ENCODE measurements at places on chromosomes 16 and 17.

GRCh38 chr17:69945698-69946185 is 129.3 kb upstream of the KCNJ16 start:
- no peak for DNase-seq

DNA sequence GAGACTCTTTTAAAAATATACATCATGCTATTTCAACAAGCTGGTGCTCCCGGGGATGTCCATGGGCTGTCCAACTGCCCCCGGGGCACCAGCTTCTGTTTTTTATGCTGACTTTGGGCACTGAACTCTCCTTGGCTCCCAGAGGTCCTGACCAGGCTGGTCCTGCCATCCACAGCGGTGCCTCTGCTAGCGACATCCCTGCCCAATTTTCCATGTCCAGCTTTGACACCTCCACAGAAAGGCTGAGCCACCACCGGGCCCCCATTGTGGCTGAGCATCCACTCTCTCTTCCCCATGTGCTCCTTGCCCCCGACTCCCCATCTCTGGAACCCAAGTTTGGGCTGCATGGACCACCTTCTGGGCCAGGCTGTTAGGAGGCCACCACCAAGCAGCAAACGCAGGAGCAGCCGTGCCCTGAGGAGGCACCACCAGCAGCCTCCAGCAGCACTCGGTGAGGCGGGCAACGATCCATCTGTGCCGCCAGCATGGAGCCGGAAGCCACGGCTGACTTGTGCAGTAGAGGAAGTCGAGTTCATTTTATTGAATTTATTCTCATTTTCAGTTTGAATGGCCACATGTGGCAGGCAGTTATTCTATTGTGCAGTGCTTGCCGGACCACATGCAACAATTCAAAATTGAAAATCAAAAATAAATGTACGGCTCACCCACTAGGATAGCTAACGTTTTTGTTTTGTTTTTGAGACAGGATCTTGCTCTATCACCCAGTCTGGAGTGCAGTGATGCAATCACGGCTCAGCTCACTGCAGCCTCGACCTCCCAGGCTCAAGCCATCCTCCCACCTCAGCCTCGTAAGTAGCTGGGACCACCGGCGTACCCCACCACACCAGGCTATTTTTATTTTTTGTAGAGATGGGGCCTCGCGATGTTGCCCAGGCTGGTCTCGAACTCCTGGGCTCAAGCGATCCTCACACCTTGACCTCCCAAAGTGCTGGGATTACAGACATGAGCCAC is 2.8 kb upstream of the MEAK7 start:
- no peak for DNase-seq

- no peak for DNase-seq
These were observed 69.9 kb upstream of the MSI2 start for GRCh38 chr17:57186226-57187019.

DNA sequence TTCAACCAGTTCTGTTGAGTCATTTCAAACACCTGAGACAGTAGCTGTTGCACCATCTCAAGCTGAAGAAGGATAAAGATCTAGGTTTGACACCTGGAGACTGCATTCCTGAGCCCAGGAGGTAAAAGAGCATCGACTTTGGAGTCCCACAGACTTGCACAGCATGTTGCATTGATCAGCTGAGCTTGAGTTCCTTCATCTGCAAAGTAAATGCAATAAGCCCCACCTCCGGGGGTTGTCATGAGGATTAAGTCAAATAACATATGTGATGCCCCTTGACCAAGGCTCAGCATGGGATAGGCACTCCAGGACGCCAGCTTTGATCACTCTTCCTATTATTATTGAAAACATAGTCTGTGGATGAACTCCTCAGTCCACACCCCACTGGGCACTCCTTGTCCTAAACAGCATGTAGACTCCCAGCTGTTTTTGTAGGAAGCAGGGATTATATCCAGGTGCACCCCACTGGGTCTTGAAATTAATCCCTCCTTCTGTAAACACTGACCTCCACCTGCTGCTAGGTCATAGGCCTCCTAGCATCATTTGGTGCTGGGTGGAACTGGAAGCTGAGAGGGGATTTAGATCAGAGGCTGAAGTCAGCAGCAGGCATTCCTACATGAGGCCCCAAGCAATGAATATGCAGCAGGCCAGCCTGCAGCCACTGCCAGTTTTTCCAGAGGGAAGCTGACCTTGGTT is 259.0 kb downstream of the HS3ST4 start:
- DNase-seq, result no peak

GRCh38 chr16:61814726-61815347 is 221.4 kb downstream of the CDH8 start:
- DNase-seq, result no peak

DNA sequence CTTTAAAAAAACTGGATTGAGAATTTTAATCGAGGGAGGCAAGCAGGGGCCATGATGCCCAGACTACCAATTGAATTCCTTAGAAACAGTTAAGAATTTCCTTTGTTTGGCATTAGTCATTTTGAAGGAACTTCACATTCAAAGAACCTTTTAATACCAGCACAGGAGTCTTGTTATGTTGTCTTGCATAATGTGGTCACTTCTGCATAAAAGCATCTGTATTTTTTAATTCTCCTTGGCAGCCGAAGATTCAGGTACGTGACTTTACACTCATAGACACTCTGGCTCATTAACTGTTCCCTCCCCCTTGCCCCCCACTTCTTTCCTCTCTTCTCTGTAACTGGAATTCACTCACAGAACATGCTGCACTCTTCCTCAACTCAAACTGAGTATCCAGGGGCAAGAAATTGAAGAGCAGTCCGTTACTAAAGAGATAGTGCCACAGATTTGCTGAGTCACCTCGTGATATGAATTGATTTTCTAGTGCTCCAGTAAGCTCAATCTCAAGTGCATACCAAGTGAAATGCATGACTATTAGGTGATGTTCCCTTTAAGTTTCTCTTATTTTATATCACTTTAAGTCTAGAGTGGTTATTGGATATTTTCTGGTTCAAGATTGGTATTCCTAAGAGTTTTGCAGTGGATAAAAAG is 572.2 kb upstream of the SOX9 start:
- no peak for DNase-seq

DNA sequence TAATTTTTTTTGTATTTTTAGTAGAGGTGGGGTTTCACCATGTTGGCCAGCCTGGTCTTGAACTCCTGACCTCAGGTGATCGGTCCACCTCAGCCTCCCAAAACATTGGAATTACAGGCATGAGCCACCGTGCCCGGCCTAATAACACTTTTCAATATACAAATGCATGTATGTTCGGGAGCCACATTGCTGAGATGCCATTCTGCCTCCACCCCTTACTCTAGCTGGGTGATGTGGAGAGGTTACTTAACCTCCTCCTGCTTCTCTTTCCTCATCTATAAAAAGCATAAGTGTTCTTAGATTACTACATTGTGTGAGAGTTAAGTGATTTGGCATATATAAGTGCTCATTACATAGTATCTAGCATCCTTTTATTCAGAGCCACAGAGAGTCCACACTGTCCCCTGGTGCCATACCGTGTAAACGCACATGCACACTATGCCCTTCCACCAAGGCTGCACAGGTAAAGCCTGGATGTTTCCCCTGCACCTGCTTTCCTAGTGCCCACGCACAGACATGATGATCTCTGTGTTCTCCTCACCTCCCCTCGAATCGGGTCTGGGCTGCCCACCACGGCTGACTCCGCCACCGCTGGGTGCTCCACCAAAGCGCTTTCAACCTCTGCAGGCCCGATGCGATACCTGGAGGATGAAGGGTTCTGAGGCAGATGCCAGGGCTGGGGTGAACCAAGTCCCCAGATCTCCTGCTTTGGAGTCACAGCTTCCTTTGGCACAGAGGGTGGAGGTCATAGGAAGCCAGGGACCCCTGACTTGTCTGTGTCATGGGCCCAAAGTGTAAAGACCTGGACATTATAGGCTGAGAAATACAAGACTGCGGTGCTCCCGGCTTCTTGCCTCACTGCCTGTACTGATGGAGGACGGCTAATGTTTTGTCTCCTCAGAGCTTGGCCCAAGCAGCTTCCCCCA is 49.0 kb upstream of the ACSM2B start:
- peak; percentile 15 for DNase-seq

DNA sequence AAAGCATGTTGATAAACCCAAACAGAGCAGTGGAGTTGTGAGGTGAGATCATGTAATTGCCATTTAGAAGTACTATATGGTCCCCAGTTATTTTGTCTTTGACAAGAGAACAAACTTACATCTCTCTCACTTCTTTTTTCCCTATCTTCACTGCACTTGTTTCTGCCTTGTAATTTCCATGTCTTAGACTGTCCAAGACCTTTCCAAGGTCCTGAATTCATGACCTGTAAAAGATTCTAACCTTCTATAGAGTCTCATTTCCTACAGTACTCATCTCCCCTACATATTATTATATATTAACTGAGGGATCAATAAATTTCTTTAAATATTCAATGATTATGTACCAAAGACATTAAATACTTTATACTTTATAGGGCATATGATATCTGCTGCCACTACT is 295.3 kb upstream of the KIF2B start:
- DNase-seq, result no peak

GRCh38 chr16:1426734-1427471 is 4.0 kb upstream of the PERCC1 start:
- DNase-seq, result peak; percentile 81

DNA sequence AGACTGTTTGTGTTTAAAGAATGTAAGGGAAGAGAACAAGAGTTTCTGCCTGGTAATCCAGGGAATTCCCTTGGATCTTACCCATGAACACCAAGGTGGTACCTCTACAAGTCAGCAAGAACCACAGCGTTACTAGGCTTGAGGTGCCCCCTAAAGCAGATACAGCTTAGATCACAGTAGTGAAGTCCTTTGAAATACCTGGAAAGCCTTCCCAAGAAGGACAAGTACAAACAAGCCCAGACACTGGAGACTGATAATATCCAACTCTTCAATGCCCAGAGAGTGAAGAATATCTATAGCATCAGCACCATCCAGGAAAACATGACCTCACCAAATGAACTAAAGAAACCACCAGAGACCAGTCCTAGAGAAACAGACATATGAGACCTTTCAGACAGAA is 3.8 kb upstream of the APPBP2 start:
- DNase-seq, result no peak

- DNase-seq, result no peak
These were observed 12.9 kb downstream of the SALL1 start for GRCh38 chr16:51138178-51138577.

GRCh38 chr17:68777243-68777855 is 176.2 kb upstream of the FAM20A start:
- DNase-seq, result peak; percentile 82

DNA sequence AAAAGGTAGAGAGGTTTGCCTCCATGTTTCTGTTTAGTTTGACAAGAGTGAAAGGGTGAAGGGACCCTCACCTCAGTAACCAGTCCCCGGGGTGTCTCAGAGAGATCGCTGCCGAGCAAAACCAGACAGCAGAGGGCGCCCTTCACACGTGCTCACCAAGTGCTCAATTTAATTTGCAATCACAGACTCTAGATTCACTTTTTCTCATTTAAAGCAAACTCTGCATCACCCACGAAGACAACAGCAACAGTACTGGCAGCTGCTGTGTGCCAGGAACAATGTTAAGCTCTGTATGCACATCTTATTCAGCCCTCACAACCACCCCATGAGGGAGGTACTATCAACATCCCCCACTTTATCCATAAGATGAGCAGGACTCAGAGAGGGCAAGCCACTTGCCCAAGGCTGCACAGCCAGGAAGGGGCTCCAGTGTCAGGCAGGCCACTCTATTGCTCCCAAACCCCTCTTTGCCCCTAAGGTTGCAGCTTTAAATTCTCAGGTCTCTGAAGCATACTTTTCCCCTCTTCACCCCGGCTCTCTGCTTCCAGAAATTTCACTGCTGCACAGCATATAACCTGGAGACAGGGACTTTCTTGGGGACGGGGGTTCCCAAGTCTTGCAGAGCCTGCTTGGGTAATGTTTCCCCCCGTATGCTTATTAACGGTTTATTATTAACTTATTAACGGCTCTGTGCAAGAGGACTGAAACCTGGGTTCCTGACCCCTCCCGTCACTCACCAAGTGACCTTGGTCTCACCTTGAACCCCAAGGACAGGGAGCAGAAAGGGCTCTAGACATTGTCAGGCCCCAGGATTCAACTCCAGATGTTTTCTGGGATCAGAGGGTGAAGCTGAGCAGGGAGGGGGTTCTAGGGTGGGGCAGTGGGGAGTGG is 70.9 kb downstream of the CNGB1 start:
- peak; percentile 75 for DNase-seq

- no peak for DNase-seq
These were observed 8.9 kb upstream of the MYL4 start for GRCh38 chr17:47200325-47200664.

- peak; percentile 26 for DNase-seq
These were observed 787 bp downstream of the ZFPM1 start for GRCh38 chr16:88453611-88454522.

DNA sequence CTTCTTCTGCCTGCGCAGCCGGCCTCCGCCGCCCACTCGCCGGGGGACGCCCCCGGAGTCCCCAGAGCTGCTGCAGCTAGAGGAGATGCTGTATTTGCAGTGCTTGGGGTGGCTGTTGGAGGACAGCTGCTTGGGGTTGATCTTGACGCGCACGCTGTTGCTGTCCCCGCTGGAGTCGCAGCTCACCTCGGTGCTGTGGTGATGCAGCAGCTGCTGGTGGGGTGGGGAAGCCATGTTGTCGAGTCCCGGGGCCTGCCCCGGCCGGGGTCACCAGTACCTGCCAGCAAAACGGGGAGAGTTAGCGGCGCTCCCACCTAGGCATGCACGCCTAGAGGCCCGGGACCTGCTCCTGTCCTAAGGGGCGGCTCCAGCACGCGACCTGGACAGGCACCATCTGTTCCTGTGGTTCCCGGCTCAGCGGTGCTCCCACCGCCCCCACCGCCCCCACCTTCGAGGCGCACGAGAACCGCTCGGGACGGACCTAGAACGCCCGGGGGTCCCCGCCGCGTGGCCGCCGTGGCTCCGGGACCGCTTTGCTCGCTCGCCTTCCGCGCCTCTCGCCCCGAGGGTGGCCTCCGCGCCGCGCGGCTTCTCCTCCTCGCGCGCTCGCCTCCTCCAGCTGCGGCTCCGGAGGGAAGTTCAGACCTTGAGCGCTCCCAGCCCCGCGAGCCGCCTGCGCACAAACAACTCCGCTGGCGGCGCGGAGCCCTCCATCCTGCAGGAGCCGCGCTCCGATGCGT is 863 bp downstream of the ADCY9 start:
- DNase-seq, result peak; percentile 81

DNA sequence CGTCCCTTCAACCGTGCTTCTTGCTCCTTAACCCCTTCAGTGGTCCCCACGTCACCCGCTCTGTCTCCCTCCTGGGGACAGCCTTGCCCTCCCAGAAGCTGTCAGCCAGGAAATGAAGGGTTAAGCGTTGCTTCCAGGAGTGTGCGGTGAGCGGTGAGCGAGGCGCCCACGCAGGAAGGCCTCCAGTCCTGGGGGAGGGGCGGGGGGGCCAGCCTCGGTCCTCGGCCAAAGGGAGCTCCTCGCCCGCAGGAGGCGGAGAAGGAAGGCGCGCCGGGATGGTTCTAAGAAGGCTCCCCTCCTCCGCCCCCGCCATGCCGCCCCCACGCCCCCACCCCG is 2.3 kb downstream of the RBFOX3 start:
- no peak for DNase-seq

DNA sequence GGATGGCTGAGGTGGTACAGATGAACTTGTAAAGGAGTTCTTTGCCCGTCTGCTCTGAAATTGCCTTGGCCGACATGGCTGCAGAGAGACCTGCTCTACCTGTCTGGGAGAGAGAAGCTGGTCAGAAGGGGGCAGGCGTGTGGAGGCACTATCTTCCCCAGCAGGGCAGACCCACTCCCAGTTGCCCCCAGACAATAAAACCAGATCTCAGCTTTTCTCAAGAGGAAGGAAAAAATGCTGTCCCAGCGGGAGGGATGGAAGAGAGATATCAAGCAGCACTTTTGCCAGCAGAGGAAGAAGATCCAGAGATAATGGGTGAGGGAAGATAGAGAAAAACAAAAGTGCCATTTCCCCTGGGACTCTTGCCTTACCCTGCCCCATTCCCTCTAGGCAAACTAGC is 5.0 kb downstream of the ACLY start:
- no peak for DNase-seq
